ENCODE measurements at places on chromosomes 7 and 10.

DNA sequence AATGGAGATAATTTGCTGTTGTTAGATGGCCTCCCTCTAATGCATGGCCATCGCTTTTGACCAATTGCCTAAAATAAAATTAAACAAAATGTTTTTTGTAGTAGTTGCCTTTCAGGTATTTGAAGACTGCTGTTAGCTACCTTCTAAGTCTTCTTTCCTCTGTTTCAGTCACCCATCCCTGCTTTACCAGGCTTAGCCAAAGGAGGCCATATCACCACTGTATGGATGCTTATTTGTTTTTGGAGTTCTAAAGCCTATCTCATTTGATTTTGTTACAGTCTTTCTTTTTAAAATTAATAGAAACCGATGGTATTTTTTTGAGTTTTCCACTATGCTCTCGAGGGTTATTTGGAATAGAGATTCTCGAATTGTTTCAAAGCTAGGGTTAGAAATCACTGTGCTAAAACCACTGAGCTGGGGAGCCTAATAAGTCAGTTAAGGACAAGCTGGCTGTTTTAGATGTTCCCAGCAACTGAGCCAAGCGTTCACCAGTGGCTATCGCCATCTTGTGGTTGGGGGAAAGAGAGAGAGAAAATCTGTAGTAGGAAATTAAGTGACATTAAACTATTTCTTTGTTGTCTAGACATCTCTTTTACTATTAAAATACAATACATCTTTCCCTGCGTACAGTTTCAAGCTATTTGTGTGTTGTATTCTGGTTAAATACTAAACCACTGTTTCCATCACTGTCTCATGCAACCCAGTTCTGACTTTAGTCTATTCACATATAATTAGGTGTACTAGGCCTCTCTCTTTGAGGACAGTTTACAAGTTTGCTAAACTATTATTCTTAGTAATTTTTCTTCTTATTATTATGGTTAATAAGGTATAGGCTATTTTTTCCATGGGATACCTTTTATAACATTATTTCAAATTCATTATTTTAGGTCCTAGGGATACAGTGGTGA, 52.2 kb downstream of the GPR158 start:
- ATAC-seq, result no peak

DNA sequence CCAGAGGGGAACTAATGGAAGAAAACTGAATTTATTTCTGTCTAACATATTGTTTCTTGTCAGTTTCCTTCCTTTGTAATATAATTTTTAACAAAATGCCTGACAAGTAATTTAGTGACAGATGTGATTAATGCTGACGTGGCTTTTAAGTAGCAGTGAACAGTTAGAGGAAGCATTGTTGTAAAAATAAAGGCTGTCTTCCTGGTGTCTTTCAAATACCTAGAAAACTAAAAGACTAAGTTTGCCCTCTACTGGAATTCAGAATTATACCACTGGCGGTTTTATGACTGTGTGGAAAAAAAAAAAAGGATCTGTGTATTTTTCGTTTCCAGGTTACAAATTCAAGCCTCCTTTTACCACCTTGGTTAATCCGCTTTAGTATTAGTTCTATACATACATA, 217.1 kb upstream of the DPP6 start:
- no peak for ATAC-seq

DNA sequence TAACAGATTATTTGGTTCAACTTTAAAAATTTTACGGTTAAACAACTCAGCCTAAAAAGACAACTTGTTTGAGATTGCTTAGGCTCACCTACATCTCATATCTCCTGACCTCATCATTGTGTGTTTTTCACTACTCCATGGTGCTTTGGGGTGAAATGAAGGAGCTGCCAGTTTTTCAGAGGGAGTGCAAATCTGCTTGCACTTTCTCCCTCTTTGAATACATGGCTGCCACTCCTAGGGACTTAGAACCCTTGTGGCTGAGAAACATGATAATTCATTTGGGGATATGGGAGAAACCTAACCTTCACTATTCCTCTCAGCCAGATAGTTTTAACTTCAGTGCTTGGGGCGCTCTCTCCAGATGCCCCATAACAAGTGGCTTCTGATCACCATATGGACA, 2.7 kb downstream of the CCSER2 start:
- no peak for ATAC-seq

GRCh38 chr7:97751566-97751965, 19.7 kb downstream of the TAC1 start:
- ATAC-seq, result no peak

GRCh38 chr10:43203448-43204041, 63.3 kb downstream of the RASGEF1A start:
- peak; percentile 30 for ATAC-seq
